ENCODE measurements at places on chromosomes 7 and 10.

GRCh38 chr10:123519861-123520260 is 146.3 kb upstream of the GPR26 start:
- no peak for DNase-seq

GRCh38 chr10:48931188-48931587 is 8.5 kb downstream of the LRRC18 start:
- DNase-seq, result no peak

DNA sequence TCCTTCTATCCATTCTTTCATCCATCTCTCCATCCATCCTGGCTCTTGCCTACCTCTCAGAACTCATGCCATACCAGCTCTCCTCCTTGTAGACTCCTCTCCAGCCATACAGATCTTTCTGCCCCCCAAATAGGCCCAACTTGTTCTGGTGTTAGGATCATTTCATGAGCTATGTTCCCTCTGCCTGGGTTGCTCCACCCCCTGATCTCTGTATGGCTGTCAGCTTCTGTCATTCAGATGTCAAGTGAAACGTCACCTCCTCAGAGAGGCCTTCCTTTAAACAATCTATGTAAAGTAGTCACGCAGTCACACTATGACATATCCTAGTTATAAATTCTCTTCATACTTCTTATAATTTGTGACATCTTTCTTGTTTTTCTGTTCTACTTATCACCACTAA is 42.3 kb upstream of the PNLIPRP3 start:
- no peak for DNase-seq

DNA sequence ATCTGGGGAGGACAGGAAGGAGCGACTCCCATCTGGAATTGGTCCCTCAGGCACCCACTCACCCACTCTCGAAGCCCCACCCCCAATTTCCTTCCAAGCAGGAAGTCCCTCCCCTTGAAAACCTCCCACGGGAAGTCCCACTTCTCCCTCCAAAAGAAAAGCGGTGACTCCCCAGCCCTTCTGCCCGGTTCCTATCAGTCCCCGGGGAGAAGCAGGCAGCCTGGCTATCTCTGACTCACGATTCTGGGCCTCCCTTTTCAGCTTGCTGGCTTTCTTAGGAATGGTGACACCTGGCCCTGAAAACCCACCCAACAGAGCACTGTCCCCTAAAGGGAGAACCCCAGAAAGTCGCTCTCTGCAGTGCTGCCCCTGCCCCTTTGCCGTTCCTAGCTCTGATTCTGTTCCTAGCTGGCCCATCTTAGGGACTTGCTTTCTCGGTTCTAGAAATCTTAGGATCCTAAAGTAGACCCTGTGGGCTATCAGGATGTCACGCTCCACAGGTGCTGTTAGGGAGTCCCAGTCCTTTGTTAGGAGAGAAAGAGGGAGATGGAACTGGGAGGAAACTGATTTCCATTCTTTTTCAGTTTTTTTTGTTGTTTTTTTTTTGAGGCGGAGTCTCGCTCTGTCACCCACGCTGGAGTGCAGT is 6.0 kb downstream of the TSC22D4 start:
- DNase-seq, result no peak

- no peak for DNase-seq
These were observed 19.0 kb upstream of the FIGNL1 start for GRCh38 chr7:50469181-50469580.

GRCh38 chr10:49837051-49837478 is 74.9 kb upstream of the OGDHL start:
- no peak for DNase-seq

DNA sequence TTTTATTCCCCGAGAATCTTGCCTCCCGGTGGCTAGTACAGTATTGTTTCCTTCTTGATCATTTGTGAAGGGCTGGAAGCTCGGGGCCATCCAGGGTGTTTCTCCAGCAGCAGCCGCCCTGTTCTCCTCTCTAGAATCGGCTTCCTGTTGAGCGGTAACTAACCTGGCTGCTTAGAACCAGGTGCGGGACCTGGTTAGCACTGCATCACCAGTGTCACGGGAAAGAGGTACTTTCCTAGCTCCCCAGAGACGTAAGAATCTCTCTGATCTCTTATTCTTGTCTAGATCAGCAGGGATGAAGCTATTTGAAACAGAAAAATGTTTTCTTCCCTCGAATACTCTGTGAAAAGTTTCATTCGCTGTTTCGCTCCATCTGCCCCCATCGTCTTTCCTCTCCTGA is 239.2 kb downstream of the CELF2 start:
- DNase-seq, result no peak

GRCh38 chr10:78532480-78533042 is 498.9 kb downstream of the RPS24 start:
- no peak for DNase-seq

DNA sequence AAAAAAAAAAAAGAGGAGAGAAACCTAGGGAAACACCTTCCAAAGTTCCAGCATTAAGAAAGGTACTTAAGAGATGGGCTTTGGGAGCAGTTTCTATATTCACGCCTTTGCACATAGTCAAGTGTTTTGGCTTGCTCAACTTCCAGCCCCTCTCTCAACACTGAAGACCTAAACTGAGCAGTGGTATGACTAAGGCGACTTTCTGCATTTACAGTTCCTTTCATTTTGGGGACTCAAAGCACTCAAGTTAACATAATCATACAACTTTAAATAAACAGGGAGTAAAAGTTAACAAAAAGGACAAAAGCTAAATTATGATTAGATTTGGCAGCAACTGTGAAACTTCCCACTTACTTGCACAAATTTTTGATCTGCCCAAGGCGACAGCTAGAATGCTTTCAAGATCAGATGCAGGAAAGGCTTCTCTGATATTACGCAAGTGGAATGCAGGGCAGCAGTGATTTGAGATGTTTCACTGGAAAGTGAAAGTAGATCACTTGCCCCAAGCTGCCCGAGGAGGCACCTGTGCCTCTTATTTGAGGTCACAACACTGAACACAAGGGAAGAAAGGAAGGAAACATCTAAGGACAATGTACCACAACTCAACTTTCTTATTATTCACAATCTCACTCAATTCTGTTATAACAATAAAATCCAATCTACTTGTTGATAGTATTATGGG is 199.5 kb downstream of the SKAP2 start:
- DNase-seq, result peak; percentile 20

DNA sequence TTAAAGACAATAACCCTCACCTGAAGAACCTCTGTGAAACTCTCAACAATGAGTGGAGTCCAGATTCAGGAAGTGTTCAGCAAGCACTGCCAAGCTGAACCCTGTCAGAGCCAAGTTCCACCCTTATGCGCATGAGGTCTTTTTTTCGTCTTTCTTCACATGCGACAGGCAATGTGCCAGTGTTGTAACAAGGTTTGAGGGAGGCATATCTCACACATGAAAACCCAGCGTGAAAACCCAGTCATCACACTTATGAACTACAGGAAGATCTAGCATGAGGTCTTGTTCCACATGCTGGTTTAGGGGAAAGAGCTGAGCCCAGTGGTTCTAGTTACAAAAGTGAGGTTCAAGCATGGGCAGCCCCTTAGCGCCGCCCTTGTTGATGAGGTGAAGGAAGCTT is 49.7 kb downstream of the RABGEF1 start:
- no peak for DNase-seq

- no peak for DNase-seq
These were observed 448.2 kb downstream of the DNAJB6 start for GRCh38 chr7:157784979-157785441.

DNA sequence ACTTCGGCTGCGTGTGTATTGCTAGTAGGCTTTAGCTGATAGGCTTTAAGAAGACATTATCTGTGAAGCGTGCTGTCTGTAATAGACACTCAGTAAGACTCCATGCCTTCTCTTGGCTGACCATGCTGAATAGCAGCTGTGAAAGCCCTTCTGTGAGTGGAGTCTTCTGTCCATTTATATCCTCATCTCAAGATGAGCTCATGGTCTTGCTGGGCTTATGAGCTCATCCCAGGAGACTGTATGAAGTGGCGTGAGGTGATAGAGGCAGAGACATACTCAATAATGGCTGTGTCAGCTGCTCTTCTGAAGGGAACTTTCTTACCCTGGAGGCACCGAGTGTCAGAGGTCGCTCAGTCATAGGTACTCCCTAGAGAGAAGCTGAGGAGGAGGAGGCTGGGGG is 111.5 kb downstream of the SH2D4B start:
- no peak for DNase-seq

- no peak for DNase-seq
These were observed 10.3 kb downstream of the HTRA1 start for GRCh38 chr10:122471531-122472177.

DNA sequence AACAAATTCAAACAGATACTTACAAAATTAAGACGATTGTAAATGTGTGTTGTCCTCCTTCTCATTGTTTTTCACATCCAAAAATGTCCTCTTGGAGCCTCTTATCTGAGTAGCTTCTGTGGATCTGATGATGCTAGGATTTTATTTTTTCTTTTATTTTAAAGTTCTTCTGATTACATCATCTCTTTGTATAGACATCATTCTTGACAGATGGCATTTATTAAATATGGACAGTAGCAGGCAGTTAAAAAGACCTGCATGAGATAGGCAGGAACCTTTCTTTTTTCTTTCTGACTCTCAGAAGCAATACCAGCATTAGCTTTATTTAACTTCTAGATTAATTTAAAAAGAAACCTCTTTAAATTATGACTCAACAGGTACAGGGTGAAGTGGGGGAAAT is at the start of gene RPA3:
Gene RPA3 (minus strand): TSS at position 116 of the 400 bp plus-strand sequence. CDS start 78,189 bp downstream, outside the sequence.
- DNase-seq, result no peak

GRCh38 chr10:48599830-48600134 is 5.1 kb downstream of the ARHGAP22 start:
- no peak for DNase-seq

- peak; percentile 68 for DNase-seq
These were observed 37.8 kb upstream of the CACUL1 start for GRCh38 chr10:118792526-118792925.

GRCh38 chr10:61832866-61833481 is 68.5 kb upstream of the ARID5B start:
- no peak for DNase-seq

GRCh38 chr7:46681865-46682503 is 760.9 kb upstream of the IGFBP3 start:
- DNase-seq, result peak; percentile 72

GRCh38 chr10:102227050-102227449 is 951 bp downstream of the ELOVL3 start:
- DNase-seq, result peak; percentile 83

DNA sequence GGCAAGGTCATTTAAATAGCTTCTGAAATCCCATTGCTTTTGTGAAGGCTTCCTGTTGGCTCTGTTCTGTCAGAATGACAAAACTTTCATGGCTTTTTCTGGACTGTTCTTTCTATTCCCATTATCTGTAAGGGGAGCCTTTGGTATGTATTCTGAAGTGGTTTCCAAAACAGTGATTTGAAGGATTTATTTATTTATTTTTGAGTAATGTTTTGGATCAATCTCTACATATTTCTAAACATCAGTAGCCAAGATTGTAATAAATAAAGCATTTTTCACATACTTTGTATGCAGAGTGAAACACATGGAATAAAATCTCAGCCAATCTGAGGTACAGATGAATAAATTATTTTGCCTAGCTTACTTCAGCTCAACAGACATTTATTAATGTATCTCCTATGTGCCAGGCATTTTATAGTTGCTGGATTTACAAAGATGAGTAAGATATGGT is 121.1 kb downstream of the BBS9 start:
- DNase-seq, result peak; percentile 61

- no peak for DNase-seq
These were observed 122.3 kb downstream of the ACTR3B start for GRCh38 chr7:152881893-152882292.

GRCh38 chr10:96212911-96213310 is 58.5 kb downstream of the BLNK start:
- DNase-seq, result no peak

- no peak for DNase-seq
These were observed 140.8 kb upstream of the FAM20C start for GRCh38 chr7:51456-52068.

- no peak for DNase-seq
These were observed 1053.2 kb downstream of the REEP3 start for GRCh38 chr10:64574371-64574770.

- DNase-seq, result no peak
These were observed 12.0 kb upstream of the HHEX start for GRCh38 chr10:92677708-92678107.

- no peak for DNase-seq
These were observed 301.5 kb upstream of the GALNT17 start for GRCh38 chr7:70830426-70830825.

- DNase-seq, result peak; percentile 76
These were observed 65.2 kb downstream of the COL13A1 start for GRCh38 chr10:69866688-69867461.

- DNase-seq, result peak; percentile 86
These were observed 7.1 kb downstream of the HECW1 start for GRCh38 chr7:43119371-43120075.

GRCh38 chr7:116446212-116446855 is 53.2 kb upstream of the CAV2 start:
- DNase-seq, result no peak

- DNase-seq, result no peak
These were observed 56.7 kb downstream of the SNX10 start for GRCh38 chr7:26348234-26348851.

DNA sequence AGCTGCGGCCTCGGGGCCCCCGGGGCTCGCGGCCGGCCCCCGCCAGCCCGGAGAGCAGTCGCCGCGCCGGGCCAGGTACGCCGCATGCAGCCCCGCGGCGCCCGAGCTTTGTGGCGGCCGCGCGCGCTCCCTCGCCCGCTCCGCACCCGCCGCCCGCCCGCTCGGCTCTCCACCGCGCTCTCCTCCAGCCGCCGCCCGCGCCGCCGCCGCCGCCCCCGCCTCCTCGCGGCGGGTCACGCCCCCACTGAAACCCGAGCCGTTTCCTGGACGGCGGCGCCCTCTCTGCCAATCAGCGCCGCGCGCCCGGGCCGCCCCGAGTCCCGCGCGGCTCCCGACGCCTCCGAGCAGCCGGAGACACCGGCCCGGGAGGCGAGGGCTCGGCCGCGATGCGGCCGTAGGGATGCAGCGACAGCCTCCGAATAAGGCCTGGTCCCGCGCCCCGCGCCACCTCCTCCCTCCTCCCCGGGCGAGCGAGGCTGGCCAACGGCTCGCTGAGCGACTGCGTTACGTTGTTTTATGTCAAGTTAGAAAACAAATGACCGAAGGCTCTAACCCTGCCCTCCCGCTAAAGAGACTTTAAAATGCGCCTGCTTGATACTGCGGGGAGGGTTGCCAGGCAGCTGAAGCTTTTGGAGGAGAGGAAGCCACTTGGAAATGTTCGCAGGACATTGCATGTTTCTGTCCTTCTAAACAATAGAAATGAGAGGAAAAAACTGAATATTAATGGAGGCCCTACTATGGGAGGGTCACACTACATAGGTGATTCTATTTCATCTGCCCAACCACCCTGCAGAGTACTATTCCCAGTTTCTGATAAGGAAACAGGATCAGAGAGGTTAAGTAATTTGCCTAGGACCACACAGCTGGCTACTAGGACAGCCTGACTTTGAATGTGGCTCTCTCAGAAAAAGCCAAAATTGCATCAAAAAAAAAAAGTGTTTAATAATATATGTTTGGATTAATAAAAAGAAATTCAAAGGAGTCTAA is at the start of gene FGFR2:
Gene FGFR2 (minus strand): TSS at position 182 of the 987 bp plus-strand sequence. CDS start 4,627 bp downstream, outside the sequence.
- peak; percentile 91 for DNase-seq

DNA sequence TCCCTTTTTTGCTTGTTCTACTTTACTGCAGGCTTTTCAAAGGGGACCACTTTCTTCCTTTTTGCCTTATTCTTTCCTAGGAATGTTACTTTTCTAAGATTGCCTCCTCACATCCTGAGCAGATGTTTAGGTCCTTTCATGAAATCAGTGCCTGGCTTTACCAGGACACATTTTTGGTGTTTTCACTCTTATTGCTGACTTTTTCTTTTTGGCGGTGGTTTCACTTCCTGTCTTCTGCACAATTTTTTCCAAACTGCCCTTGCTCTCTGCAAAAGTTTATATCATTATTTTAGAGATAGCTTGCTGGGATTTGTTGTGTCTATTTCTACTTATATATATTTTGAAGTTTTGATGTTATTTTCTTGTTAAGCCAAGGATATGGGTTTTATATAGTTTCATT is 332.2 kb upstream of the MTPN start:
- no peak for DNase-seq

- DNase-seq, result no peak
These were observed 334.6 kb downstream of the CRPPA start for GRCh38 chr7:16086743-16087142.

Measured in AG20443 (cell line).